ENCODE measurements at places on chromosomes 13 and 19. TPM values are rescaled to one million over a fixed set of nuclear protein-coding genes. Genes with fewer than 3 reads are reported as not detected.

Gene AMER2
- total RNA-seq: not detected

Gene LGALS4
- 2.9 TPM for total RNA-seq

Gene TRPC4
- 4.3 TPM for total RNA-seq

Gene ZNF256
- total RNA-seq: 5.7 TPM

Gene SAFB2
- 113 TPM for total RNA-seq

Gene CYP4F11
- 3.9 TPM for total RNA-seq

Gene RAB3A
- total RNA-seq: 3.4 TPM

Gene TDRD12
- not detected for total RNA-seq

DNA sequence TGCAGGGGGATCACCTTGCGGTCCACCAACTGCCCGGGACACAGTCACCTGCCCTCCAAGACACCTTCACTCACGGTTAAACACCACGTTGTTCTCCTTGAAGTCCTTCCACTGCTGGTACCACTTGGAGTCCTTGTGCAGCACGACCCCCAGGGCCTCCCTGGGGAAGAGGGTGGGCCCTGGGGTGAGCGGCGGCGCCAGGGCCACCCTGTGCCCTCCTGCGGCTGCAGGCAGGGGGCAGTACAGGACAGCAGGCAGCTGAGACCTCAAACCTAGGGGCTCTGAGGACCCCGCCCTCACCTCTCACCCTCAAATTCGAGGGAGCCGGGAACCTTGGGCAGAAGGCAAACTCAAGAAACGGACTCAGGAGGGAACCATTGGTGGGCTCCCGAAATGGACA is 7.5 kb upstream of the CTXN1 start:
- H3K4me1 ChIP-seq: no peaks in the 10 kb centered on the region
- DNase-seq: no peak
- H3K36me3 ChIP-seq: peaks cover 19% of the 10 kb centered on the region
- H3K27ac ChIP-seq: no peak overlapping the region
- H3K27me3 ChIP-seq: no peaks in the 10 kb centered on the region
- no peak overlapping the region for H3K4me3 ChIP-seq

GRCh38 chr13:76189882-76190519 is 553.9 kb downstream of the LMO7 start:
- no peak overlapping the region for H3K27ac ChIP-seq
- DNase-seq: no peak
- H3K27me3 ChIP-seq: no peaks in the 10 kb centered on the region
- no peak overlapping the region for H3K4me3 ChIP-seq
- H3K36me3 ChIP-seq: no peaks in the 10 kb centered on the region

- no peak for DNase-seq
- H3K27ac ChIP-seq: no peak overlapping the region
- H3K4me3 ChIP-seq: no peak overlapping the region
- peaks cover 6% of the 10 kb centered on the region for H3K36me3 ChIP-seq
These were observed 81.0 kb downstream of the GPR12 start for GRCh38 chr13:26679411-26680122.

GRCh38 chr19:645912-646778 is 6.5 kb downstream of the FGF22 start:
- no peaks in the 10 kb centered on the region for H3K4me1 ChIP-seq
- no peaks in the 10 kb centered on the region for H3K27me3 ChIP-seq
- H3K27ac ChIP-seq: no peak overlapping the region
- no peak overlapping the region for H3K4me3 ChIP-seq
- no peak for DNase-seq

- no peaks in the 10 kb centered on the region for H3K27me3 ChIP-seq
- no peaks in the 10 kb centered on the region for H3K4me1 ChIP-seq
- H3K27ac ChIP-seq: no peak overlapping the region
- no peak for DNase-seq
These were observed 16.5 kb downstream of the TYK2 start for GRCh38 chr19:10363789-10364281.

DNA sequence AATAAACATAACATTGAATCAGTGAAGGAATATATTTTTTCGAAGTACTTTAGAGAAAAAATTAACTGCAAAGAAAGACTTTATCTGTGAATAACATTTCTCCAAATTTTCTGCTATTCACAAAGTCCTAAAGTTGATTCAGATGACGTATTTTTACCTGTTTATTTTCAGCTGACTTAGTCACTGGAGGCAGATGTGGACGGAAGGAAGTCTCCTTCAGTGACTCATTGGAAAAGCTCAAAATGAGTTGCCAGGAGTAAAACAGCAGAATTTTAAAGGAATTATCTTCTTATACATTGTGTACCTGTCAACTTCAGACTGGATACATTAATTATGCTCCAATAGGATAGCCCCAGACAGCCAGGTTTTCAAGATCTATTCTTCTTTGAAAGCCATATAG is 679.3 kb upstream of the GPC6 start:
- no peak for DNase-seq
- H3K4me3 ChIP-seq: no peak overlapping the region
- H3K36me3 ChIP-seq: no peaks in the 10 kb centered on the region
- H3K4me1 ChIP-seq: no peaks in the 10 kb centered on the region
- H3K27ac ChIP-seq: no peak overlapping the region

- no peak overlapping the region for H3K27ac ChIP-seq
- no peaks in the 10 kb centered on the region for H3K36me3 ChIP-seq
- H3K4me3 ChIP-seq: no peak overlapping the region
- H3K4me1 ChIP-seq: no peaks in the 10 kb centered on the region
These were observed 5.0 kb downstream of the FBN3 start for GRCh38 chr19:8144273-8144995.

DNA sequence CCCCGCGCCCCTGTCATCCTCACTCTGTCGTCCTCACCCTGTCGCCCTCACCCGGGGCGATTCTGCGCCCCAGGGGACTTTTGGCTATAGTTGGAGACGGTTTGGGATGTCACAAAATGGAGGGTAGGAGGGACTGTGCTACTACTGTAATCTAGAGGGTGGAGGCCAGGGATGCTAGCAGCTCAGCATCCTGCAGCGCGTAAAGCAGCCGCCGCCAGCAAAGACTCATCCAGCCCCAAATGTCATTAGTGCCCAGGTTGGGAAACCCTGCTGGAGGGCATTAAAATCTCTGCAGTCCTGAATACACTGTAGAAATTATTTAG is 362 bp downstream of the ZNF557 start:
- no peaks in the 10 kb centered on the region for H3K4me1 ChIP-seq
- H3K36me3 ChIP-seq: peaks cover 4% of the 10 kb centered on the region
- no peak for DNase-seq
- H3K4me3 ChIP-seq: peak overlapping the region; percentile 96
- no peaks in the 10 kb centered on the region for H3K27me3 ChIP-seq

DNA sequence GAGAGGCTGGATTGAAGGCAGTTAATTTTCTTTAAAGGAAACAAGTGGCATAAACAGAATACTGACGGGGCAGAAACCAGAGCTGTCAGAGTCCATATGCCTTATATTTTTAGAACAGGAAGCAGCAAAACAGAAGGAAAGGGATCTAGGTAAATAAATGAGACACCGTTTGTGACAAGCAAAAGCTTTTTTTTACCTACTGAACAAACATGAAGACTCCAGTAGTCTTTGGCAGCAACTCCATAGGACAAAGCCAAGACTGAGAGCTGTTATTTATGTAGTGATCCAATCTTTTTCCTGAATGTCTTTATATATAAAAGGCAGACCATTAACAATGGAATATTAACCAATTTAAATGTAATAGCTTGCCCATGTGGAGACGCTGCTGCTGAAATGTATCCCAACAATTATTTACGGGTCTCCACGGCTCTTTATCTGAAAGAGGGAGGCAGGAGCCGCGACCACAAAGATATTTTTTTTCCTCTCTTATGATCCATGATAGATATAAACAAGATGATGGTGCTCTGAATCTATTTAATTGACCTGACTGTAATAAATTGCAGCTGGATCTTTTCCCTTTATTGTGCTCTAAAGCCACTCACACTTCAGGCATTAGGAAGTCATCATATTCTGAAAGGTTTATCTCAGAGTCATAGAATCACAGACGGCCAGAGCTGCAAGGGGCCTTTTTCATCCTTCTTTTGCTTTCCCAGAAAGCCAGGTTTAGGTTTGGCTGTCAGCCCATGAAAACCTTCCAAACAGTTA is 687.8 kb downstream of the EFNB2 start:
- DNase-seq: no peak
- H3K4me1 ChIP-seq: no peaks in the 10 kb centered on the region
- no peaks in the 10 kb centered on the region for H3K27me3 ChIP-seq
- H3K4me3 ChIP-seq: no peak overlapping the region

GRCh38 chr13:100517728-100518127 is 70.9 kb downstream of the GGACT start:
- DNase-seq: no peak
- no peaks in the 10 kb centered on the region for H3K4me1 ChIP-seq
- no peaks in the 10 kb centered on the region for H3K36me3 ChIP-seq
- H3K27me3 ChIP-seq: no peaks in the 10 kb centered on the region
- no peak overlapping the region for H3K4me3 ChIP-seq
- H3K27ac ChIP-seq: no peak overlapping the region

DNA sequence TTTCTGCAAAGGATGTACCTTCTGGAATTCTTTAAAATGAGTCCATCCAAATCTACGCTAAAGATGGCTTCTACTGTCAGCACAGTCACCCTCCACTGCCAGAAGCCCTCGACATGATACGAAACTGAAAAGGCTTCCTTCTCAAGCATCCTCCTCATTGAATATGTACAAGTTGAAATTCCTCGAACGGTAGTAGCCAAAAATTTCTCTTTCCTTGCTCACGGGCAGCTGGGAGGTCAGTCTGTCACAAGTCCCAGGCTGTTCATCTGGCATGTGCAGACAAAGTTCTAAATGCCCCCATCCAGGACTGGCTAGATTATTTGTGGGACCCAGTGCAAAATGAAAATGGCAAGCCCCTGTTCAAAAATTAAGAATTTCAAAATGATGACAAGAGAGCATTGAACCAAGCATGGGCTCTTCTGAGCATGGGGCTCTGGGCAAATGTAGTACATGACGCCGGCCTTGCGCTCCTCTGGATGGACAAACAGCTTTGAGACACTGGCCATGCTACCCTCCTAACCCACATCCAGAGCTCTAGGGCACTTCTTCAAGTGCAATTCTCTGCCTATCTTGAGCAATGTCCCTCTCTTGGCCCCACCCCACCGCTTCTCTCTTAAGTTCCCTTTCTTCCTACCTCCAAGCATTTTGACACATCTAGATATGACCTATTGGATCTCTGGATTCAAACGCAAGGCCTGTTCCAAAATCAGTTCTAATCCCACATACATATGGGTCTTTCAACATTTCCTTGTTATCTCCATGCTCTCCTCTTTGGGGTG is 78.9 kb upstream of the FLT1 start:
- no peaks in the 10 kb centered on the region for H3K36me3 ChIP-seq
- no peak overlapping the region for H3K27ac ChIP-seq
- H3K4me1 ChIP-seq: no peaks in the 10 kb centered on the region

DNA sequence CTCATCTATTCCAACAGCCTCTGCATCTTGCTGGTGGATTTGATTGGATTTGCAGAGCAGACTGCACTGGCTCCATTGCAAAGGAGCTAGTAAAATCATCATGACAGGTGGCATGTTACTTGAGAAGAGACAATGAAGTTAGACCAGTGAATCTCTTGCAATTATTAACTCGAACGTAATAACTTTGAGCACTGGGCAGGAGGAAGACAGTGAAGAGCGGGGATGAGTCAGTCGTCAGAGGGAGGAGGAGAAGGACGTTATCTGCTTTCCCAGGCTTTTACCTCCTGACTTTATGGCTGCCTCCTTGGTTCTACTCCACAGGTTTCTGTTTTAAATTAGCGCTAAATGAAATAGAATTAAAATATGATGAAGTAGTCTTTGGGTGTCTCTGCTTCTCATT is 257.8 kb upstream of the IPO5 start:
- H3K4me1 ChIP-seq: no peaks in the 10 kb centered on the region
- no peaks in the 10 kb centered on the region for H3K36me3 ChIP-seq
- H3K27ac ChIP-seq: no peak overlapping the region
- H3K27me3 ChIP-seq: no peaks in the 10 kb centered on the region

GRCh38 chr13:52664272-52664671 is 11.6 kb downstream of the SUGT1 start:
- no peaks in the 10 kb centered on the region for H3K27me3 ChIP-seq
- no peak overlapping the region for H3K27ac ChIP-seq
- H3K4me3 ChIP-seq: no peak overlapping the region

GRCh38 chr13:78121459-78122348 is 203.1 kb upstream of the EDNRB start:
- H3K4me1 ChIP-seq: no peaks in the 10 kb centered on the region
- no peak overlapping the region for H3K4me3 ChIP-seq
- no peak for DNase-seq
- no peak overlapping the region for H3K27ac ChIP-seq

GRCh38 chr19:5360003-5360780 is 19.6 kb upstream of the PTPRS start:
- H3K4me1 ChIP-seq: no peaks in the 10 kb centered on the region
- H3K27me3 ChIP-seq: no peaks in the 10 kb centered on the region
- H3K36me3 ChIP-seq: no peaks in the 10 kb centered on the region
- no peak for DNase-seq
- H3K27ac ChIP-seq: no peak overlapping the region

GRCh38 chr13:28299916-28300315 is 161.6 kb downstream of the PAN3 start:
- no peak overlapping the region for H3K27ac ChIP-seq
- no peak overlapping the region for H3K4me3 ChIP-seq
- no peak for DNase-seq
- no peaks in the 10 kb centered on the region for H3K4me1 ChIP-seq

GRCh38 chr19:39078436-39079200 is 5.5 kb upstream of the ACP7 start:
- no peak overlapping the region for H3K27ac ChIP-seq
- no peak overlapping the region for H3K4me3 ChIP-seq
- no peak for DNase-seq
- H3K36me3 ChIP-seq: no peaks in the 10 kb centered on the region

GRCh38 chr19:45103156-45103507 is 10.2 kb downstream of the PPP1R37 start:
- no peaks in the 10 kb centered on the region for H3K4me1 ChIP-seq
- no peak overlapping the region for H3K4me3 ChIP-seq
- no peaks in the 10 kb centered on the region for H3K27me3 ChIP-seq
- peak; percentile 67 for DNase-seq
- H3K27ac ChIP-seq: no peak overlapping the region
- H3K36me3 ChIP-seq: no peaks in the 10 kb centered on the region

DNA sequence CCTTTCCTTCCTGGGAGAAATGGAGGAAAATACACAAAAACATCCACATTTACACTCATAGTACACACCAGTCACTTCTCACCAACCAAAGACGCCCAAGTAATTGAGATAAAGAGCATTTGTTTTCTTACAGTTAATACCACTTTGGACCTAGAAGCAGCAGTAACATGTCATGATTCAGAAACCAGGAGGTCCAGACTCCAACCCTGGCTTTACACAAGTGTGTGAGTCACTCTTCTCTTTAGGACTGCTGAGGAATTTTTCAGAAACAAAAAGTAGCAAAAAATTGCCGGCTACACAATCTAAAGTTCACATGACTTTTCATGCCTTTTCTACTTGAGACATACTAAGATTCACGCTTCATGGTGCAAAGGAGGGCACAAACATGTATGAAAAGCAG is 42.1 kb downstream of the TUBGCP3 start:
- H3K4me1 ChIP-seq: no peaks in the 10 kb centered on the region
- no peaks in the 10 kb centered on the region for H3K27me3 ChIP-seq
- no peak overlapping the region for H3K4me3 ChIP-seq
- no peak for DNase-seq
- H3K27ac ChIP-seq: no peak overlapping the region

Data from aorta (tissue), 5 donors.